Ascending aorta (tissue), 2 donors: ENCODE measurements at places on chromosomes 11 and 22.

GRCh38 chr11:128399251-128400121, 187.9 kb downstream of the ETS1 start:
- DNase-seq: no peak

GRCh38 chr11:116993599-116993998, 104.6 kb downstream of the SIK3 start:
- DNase-seq: no peak

DNA sequence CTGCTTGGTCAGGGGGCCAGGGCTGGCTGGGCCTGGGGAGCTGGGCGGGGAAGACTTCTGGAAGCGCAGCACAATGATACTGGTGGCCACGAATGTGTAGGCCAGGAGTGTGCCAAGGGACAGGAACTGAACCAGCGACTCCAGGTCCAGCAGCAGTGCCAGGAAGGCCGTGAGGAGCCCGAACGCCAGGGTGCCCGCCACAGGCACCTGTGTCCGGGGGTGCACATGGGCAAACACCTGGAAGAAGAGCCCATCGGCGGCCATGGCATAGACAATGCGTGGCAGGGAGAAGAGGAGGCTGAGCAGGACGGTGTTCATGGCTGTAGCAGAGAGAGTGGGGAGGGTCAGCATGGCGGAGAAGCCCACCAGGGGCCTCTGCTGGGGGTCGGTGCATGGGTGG, 2.3 kb downstream of the SLC7A4 start:
- no peak for DNase-seq

GRCh38 chr22:41524809-41525449, 19.3 kb downstream of the POLR3H start:
- no peak for DNase-seq

DNA sequence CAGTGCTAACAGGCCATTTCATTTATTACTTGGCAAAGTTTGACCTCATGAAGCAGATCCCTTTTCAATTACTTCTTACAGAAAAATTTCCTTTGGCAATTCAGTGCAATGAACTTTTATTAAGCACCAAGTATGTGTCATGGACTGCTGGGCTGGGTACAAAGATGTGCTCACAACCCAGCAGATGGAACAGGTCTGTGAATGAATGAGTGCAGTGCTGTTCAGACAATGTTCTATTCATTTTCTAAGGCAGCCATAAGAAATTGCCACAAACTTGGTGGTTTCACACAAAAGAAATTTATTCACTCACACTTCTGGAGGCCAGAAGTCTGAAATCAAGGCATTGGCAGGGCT, 428.5 kb downstream of the SOX6 start:
- DNase-seq: no peak

DNA sequence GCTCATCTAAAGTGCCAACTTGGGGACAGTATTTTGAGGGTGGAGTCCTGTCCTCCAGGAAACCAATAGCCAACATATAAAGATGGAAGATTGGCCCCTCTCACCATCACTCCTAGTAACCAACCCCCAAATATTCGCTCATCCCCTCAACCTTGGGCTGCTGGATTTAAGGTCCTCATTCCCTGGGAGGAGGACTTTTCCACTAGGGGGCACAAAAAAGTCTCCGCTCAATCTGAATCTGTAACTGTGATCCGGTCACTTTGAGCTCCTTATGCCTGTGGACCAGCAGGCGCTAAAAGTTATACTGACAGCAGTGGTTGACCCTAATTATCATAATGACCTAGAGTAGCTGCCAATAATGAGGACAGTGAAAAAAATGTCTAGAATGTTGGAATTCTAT, 20.5 kb upstream of the CLPB start:
- DNase-seq: no peak

GRCh38 chr11:45890886-45891550, 5.6 kb downstream of the MAPK8IP1 start:
- DNase-seq: no peak

DNA sequence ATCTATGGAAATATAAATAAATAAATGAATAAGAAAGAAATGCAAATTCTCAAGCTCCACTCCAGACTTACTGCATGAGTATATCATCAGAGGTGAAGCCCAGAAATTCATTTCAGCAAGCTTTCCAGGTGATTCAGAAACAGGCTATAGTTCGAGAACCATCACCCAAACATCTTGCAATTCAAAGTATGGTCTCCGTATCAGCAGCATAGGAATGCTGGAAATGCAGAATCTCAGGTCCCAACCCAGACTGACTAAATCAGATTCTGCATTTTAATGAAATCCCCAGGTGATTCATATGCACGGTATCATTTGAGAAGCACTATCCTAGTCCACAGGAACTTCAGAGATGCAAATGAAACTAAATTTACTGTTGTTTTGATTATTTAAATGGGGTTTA, 95.3 kb downstream of the SERGEF start:
- no peak for DNase-seq

DNA sequence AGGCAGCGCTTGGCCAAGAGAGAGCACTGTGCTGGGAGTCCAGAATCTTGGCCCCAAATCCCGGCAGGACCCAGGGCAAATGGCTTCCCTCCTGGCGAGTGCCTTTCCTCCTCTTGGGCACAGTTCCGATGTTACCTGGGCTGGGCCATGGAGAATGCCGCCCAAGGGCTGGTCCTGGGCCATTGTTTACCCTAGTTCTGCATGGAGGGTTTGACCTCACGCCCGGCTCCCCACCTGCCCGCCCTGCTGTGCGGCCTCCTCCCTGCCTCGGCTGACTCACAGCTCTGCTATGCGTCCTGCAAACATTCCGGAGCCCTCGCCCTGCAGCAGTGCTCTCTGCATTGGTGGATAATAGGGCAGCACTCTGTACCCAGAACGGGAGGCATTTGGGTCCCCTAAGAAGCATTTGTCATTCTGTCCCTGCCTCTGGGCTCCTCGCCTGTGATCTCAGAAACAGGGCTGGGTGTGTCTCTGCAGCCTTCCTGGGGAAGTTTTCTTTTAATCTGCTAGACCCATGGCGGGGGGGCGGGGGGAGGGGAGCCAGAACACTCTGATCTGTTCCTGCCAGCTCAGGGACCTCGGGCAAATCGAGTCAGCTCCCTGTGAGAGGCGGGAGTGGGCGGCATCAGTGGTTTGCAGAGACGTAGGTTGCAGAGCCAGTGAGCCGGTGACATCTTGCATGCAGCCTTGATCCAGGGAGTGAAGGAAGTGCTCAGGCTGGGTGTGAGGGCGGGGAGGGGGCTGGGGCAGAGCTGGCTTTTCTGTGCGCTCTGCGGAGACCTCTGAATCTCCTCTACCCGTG, 32.9 kb upstream of the SMIM38 start:
- no peak for DNase-seq

- DNase-seq: no peak
Measured at GRCh38 chr11:66268952-66269905, 790 bp downstream of the RAB1B start.

DNA sequence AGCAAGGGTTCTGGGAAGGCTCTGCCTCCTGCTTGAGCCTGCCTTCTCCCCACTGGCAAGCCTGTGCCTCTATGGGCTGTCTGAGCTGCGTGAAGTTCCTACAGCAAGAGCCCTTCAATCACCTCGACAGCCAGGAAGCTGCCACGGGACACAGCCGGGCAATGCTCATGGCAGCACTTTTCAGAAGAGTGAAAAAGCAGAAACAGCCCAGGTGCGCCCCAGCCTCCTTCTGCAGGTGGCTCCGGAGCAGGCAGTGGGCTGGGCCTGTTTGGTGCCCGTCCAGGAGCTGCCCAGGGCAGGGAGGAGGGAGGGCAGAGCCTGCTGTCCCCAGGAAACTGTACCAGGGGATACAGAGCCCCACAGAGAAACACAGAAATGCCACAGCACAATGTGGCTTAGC, 24.6 kb upstream of the COMT start:
- DNase-seq: no peak

GRCh38 chr22:28582806-28583205, 96.8 kb downstream of the TTC28 start:
- DNase-seq: no peak

DNA sequence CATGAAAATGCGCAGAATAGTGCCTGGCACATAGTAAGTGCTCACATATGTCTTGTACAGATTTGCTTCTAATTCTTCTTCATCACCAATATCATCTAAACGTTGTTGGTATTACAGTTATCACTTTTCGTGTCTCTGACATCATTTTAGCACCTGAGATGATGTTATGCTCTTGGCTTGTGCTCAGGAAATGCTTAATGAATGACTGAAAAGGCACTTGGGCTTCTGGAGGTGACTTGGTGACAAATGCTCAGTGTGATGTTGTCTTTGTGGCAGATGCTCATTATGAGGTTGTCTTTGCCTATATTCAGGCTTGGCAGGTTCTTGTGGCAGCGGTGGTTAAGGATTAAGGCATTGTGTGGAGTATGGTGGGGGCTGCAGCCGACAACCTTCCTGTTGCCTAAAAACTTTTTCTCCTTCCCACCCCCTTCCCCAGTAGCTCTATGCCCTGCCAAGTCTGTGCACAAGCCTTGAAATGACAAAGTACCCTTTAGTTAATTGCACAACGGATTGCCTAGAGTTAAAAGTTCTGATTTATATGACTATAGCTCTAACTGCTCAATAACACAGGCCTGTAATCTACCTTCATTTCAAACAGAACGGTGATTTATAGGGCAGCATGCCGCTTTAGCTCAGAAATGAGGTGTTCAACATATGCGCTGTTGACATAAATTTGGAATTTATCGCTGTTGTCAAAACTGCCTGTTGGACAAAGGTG, 82.5 kb downstream of the ZBTB16 start:
- no peak for DNase-seq

DNA sequence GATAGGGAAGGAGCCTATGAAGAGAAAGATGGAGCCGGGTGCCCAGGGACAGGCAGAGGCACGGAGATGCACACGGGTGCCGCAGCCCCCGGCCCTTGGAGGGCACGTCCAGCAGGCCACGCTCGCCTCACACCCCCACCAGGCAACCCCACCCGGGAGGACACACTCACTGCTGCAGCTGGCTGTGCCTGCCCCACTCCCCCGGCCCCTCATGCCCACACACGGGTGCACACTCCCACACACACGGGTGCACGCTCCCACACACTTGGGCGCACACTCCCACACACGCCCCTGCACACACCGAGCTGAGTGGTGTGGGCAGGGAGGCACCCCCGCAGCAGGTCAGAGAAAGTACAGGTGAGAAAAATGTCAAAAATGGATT, 1.1 kb downstream of the MOB2 start:
- no peak for DNase-seq

GRCh38 chr22:29071261-29072045, 1.4 kb upstream of the KREMEN1 start:
- peak; percentile 72 for DNase-seq

- DNase-seq: no peak
Measured at GRCh38 chr11:6568191-6568918, 35.1 kb downstream of the RRP8 start.

GRCh38 chr11:3003396-3004231, 11.5 kb upstream of the NAP1L4 start:
- no peak for DNase-seq

GRCh38 chr11:73252577-73253191, 19.5 kb upstream of the P2RY6 start:
- no peak for DNase-seq
